ENCODE measurements at places on chromosomes 12 and 14. TPM values are rescaled to one million over a fixed set of nuclear protein-coding genes. Genes with fewer than 3 reads are reported as not detected.

- no peaks in the 10 kb centered on the region for H3K36me3 ChIP-seq
- H3K27ac ChIP-seq, result no peak overlapping the region
- peaks cover 16% of the 10 kb centered on the region for H3K27me3 ChIP-seq
These were observed 80.6 kb downstream of the PIWIL1 start for GRCh38 chr12:130418251-130418650.

PRB2 gene
- total RNA-seq, result not detected

DENND5B gene
- 35.0 TPM for total RNA-seq

SIX1 gene
- total RNA-seq, result 0.79 TPM

ST8SIA1 gene
- total RNA-seq, result 5.3 TPM

- peaks cover 1% of the 10 kb centered on the region for H3K36me3 ChIP-seq
- H3K27ac ChIP-seq, result no peak overlapping the region
- H3K4me1 ChIP-seq, result no peaks in the 10 kb centered on the region
- no peaks in the 10 kb centered on the region for H3K27me3 ChIP-seq
These were observed 233.8 kb upstream of the GARIN6 start for GRCh38 chr12:99413751-99414150.

- H3K4me1 ChIP-seq, result peaks cover 24% of the 10 kb centered on the region
- no peak overlapping the region for H3K27ac ChIP-seq
- DNase-seq, result peak; percentile 59
- no peak overlapping the region for H3K4me3 ChIP-seq
These were observed 5.7 kb downstream of the WNT5B start for GRCh38 chr12:1634590-1635191.

DNA sequence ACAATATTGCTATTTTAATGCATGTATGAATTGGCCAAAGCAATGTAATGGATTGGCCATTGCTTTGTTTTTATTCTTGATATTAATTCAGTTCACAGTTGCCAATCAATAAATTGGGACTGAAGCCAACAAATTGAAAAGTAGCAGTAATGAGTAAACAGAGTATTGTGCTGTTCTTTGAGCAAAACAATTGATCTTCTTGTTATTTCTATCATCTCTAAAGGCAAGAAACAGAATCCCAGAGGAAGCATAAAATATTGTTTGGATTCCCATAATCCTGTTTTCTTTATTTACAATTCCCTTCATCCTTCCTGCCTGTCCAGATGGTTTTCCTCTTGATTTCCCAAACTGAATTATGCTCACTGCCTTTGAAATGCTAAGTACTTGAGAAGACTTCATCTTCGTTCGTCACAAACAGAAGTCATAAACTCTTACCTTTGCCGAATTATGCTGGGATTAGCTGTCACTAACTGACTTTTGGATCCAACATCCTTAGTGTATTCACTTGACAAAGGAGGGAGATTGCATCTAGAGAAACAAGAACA, 85.9 kb downstream of the ST8SIA1 start:
- H3K4me1 ChIP-seq, result peaks cover 21% of the 10 kb centered on the region
- H3K27ac ChIP-seq, result no peak overlapping the region
- H3K27me3 ChIP-seq, result no peaks in the 10 kb centered on the region
- H3K36me3 ChIP-seq, result no peaks in the 10 kb centered on the region
- no peak overlapping the region for H3K4me3 ChIP-seq

- peak; percentile 70 for DNase-seq
- H3K27me3 ChIP-seq, result peaks cover 37% of the 10 kb centered on the region
- no peak overlapping the region for H3K4me3 ChIP-seq
- H3K36me3 ChIP-seq, result no peaks in the 10 kb centered on the region
These were observed 3.6 kb downstream of the TNFAIP2 start for GRCh38 chr14:103126873-103127304.

TEX52 gene
- not detected for total RNA-seq

GDF11 gene
- 42.8 TPM for total RNA-seq

DNA sequence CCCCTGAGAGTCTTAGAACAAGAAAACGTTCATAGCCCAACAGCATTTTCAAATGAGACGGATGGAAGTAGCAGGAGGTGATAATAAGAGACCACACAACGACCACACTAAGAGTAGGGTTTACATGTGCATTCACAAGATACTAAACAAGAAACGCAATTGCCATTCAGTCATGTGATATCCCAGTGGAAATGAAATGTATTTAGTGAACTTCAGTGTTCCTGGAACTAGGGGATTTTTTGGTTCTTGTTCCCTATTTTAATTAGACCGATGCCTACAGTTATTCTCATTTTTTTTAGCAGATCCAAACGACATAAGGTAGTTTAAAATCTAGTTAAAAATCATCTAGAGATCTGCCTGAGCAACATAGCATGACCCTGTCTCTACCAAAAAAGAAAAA, 150.0 kb downstream of the GPR65 start:
- H3K36me3 ChIP-seq, result no peaks in the 10 kb centered on the region
- no peak for DNase-seq
- no peaks in the 10 kb centered on the region for H3K4me1 ChIP-seq
- H3K27me3 ChIP-seq, result peaks cover 31% of the 10 kb centered on the region

GRCh38 chr12:105907982-105908381, 230.8 kb downstream of the NUAK1 start:
- no peaks in the 10 kb centered on the region for H3K36me3 ChIP-seq
- H3K4me3 ChIP-seq, result no peak overlapping the region
- peaks cover 16% of the 10 kb centered on the region for H3K27me3 ChIP-seq
- DNase-seq, result no peak
- no peak overlapping the region for H3K27ac ChIP-seq
- H3K4me1 ChIP-seq, result peaks cover 11% of the 10 kb centered on the region

HCAR2 gene
- 0.67 TPM for total RNA-seq

DNA sequence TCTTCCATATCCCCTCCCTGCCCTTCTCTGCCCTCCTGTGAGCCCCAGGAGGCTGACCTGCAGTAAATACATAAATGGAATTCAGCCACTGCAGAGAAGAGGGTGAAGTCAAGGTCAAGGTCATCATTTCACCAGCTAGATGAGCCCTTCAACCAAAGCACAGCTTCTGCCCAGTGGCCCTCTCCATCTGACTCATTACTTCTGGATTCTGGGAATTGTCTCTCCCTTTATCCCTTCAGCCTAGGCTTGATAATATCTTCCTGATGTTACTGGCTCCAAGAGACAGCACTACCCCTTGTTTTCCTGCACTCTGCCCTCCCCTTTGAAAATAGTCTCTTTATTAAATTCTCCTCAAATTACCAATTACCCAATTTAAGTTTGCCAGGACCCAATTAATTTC, 64.5 kb downstream of the TTC9 start:
- H3K4me1 ChIP-seq, result peaks cover 7% of the 10 kb centered on the region
- H3K4me3 ChIP-seq, result no peak overlapping the region
- no peaks in the 10 kb centered on the region for H3K36me3 ChIP-seq
